Activated CD4-positive, alpha-beta T cell treated with anti-CD3 and anti-CD28 coated beads for 4 hours (primary cell): ENCODE measurements at places on chromosomes 1 and 21.

- DNase-seq = peak; percentile 31
Measured at GRCh38 chr1:54310439-54311328, 95.5 kb downstream of the SSBP3 start.

DNA sequence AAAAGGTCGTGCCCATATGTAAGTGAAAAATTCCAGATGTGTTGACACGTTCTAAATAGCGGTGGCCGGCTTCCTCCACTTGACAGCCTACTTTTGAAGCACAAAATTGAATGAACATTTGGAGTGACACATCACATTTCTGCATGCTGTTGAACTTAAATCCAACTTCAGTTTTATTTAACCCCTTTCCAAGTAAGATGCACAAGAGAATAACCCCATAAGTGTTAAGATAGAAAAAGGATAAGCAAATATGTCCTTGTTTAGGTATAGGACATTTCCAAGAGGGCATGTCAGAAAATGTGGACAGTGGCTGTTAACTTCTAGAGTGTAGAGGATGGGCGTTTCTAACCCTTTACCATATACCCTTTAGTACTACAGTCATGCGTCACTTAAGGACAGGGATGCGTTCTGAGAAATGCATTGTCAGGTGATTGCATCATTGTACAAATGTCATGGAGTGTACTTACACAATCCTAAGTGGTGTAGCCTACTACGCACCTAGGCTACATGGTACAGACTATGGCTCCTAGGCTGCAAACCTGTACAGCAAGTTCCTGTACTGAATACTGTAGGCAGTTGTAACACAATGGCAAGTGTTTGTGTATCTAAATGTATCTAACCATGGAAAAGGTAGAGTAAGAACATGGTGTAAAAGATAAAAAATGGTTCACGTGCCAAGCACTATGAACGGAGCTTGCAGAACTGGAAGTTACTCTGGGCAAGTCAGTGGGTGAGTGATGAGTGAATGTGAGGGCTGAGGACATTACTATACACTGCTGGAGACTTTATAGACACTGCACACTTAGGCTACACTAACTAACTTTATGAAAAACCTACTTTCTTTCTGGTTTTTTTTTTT is 9.3 kb upstream of the FAM89A start:
- DNase-seq = no peak

GRCh38 chr1:58884706-58885661 is 101.1 kb upstream of the JUN start:
- no peak for DNase-seq

GRCh38 chr21:25979845-25980616 is 190.5 kb downstream of the APP start:
- DNase-seq = no peak

DNA sequence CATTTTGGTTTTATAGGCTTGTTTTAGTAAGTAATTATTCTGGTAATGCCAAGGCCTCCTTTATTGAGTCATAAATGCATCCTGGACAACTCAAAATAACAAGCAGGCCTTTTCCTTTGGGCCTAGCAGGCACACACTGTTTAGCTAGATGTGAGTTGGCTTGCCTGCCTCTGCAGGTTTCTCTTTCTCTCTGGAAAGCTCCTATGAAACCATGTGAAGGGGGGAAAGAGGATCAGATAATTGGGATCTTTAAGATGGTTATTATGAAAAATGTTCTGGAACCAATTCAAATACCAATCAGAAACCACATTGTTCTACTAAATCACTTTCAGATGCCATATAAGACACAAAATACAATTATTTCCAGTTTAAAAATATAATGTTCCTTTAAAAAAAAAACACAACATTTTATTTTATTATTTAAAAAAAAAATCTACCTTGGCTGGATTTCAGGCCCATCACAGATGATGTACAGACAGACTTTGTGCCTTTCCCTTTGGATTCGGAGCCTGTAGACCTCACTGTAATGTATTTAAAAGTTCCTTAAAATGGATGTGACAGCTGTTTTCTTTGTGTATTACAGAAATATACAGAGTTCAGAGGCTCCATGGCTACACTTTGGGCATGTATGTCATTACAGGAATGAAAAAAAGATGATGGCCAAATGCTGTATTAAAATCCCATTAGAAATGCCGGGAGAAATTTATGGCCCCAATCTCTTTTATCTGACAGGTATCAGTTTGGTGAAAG is 80.2 kb downstream of the NTMT2 start:
- no peak for DNase-seq
